ENCODE measurements at places on chromosomes 1 and 21.

GRCh38 chr1:2925918-2926317 lies 95.3 kb upstream of the ACTRT2 start:
- DNase-seq = no peak

DNA sequence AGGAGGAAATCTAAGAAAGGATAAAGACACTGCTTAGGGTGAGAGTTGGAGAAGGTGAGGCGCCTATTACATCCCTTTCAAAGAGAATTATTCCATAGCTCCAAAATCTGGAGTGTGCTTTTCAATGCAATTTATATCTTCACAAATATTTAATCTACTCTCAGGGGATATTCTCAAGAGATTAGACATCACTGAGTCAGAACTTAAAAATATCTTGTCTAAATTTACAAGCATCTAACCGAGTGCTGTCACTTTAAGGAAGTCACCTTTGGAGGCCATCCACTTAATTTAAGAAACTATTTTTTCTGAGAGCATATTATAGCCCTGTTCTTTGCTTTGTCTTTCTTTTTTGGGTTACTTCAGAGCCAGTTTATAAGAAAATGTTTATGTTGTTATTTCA lies 134.6 kb downstream of the TNFSF18 start:
- DNase-seq = no peak

DNA sequence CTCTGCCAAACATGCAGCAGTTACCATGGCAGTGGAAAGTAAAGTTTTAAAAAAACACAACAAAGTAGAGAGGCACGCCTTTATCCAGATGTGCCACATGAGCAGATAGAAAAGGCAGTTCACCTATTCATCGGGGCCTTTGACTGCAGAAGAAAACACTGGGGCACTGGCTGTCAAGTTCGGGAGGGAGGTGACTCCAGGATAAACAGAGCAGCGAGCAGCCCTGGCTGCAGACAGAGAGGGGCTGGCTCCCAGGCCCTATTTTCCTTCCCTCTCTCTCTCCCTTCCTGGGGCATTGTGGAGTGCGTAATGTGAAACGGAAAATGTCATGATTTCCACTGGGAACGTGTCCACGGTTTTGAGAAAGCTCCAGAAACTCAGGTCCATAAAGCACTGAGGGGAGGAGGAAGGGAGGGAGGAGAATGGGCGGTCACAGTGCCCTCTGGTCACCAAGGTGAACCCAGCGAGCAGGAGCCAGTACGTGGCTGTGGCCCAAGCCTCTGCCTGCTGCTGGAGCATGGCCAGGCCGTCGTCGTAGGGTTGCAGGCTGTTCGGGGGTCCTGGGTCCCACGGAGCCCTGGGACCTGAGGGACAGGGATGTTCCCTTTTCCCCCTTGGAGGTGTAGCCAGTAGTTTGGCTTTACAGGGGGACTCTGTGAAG lies 114.7 kb upstream of the IRF2BP2 start:
- DNase-seq = peak; percentile 82

DNA sequence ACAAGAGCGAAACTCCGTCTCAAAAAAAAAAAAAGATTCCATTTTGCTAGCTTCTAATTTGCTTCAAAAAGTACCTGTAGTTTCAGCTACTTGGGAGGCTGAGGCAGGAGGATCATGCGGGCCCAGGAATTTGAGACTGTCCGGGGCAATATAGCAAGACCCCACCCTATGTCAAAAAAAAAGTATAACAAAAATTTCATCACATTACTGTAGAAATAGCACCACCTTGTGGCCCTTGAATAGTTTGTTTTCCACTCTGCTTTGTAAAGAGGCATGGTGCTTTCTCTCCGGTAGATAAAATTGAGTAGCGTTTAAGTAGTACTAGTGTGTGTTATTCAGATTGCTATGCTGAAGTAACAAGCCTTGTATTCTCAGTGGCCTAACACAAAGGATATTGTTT lies 18.2 kb upstream of the MSTO1 start:
- peak; percentile 74 for DNase-seq

GRCh38 chr1:81874461-81874860 lies 73.7 kb downstream of the ADGRL2 start:
- no peak for DNase-seq

GRCh38 chr1:77036560-77036959 lies 169.3 kb downstream of the ST6GALNAC5 start:
- peak; percentile 14 for DNase-seq

- no peak for DNase-seq
These were observed 120.1 kb upstream of the CAMK1G start for GRCh38 chr1:209463441-209463840.

Measured in A549 (cell line).